ENCODE measurements at places on chromosomes 13 and 19. TPM values are rescaled to one million over a fixed set of nuclear protein-coding genes. Genes with fewer than 3 reads are reported as not detected.

The PSG4 gene
- 0.36 TPM for total RNA-seq

GRCh38 chr19:16698914-16699313 is 20.7 kb upstream of the NWD1 start:
- no peak overlapping the region for H3K4me3 ChIP-seq
- H3K27ac ChIP-seq, result no peak overlapping the region
- H3K27me3 ChIP-seq, result peaks cover 30% of the 10 kb centered on the region
- no peak for DNase-seq

- H3K4me1 ChIP-seq, result peaks cover 20% of the 10 kb centered on the region
- DNase-seq, result no peak
- H3K36me3 ChIP-seq, result 0 out of 2 replicates have a peak, but pooled peaks cover 3% of the 10 kb centered on the region
- H3K27ac ChIP-seq, result no peak overlapping the region
- no peak overlapping the region for H3K4me3 ChIP-seq
These were observed 1221.1 kb downstream of the SLITRK1 start for GRCh38 chr13:82661126-82661525.

- no peaks in the 10 kb centered on the region for H3K4me1 ChIP-seq
- DNase-seq, result no peak
- no peaks in the 10 kb centered on the region for H3K36me3 ChIP-seq
- H3K27ac ChIP-seq, result no peak overlapping the region
These were observed 40.3 kb downstream of the ZNF557 start for GRCh38 chr19:7109678-7110289.

The FRY gene
- 24.5 TPM for total RNA-seq

The F10 gene
- total RNA-seq, result 15.8 TPM

GRCh38 chr13:97567510-97568243 is 133.7 kb downstream of the RAP2A start:
- H3K27me3 ChIP-seq, result no peaks in the 10 kb centered on the region
- DNase-seq, result peak; percentile 5
- peaks cover 7% of the 10 kb centered on the region for H3K4me1 ChIP-seq
- H3K4me3 ChIP-seq, result no peak overlapping the region

The PIAS4 gene
- total RNA-seq, result 24.0 TPM

DNA sequence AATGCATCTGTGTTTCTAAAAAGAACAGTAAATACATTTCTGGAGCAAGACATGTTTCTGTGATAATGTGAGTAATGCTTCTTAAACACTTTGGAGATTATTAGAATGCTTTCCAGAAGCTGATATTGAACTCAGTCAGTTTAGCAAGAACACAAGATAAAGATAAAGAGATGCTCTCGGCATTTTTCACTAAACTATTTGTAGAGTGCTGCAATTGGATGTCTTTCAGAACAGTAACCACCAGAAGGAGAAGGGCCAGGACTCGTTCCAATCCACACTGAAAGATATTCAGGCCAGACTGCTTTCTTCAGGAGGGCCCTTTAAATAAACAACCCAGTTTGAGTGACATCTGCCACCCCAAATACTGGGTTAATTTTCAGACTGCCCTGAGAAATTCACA is 456.0 kb downstream of the TBC1D4 start:
- no peak overlapping the region for H3K4me3 ChIP-seq
- no peak overlapping the region for H3K27ac ChIP-seq
- no peaks in the 10 kb centered on the region for H3K4me1 ChIP-seq
- no peak for DNase-seq
- H3K27me3 ChIP-seq, result no peaks in the 10 kb centered on the region
- no peaks in the 10 kb centered on the region for H3K36me3 ChIP-seq

DNA sequence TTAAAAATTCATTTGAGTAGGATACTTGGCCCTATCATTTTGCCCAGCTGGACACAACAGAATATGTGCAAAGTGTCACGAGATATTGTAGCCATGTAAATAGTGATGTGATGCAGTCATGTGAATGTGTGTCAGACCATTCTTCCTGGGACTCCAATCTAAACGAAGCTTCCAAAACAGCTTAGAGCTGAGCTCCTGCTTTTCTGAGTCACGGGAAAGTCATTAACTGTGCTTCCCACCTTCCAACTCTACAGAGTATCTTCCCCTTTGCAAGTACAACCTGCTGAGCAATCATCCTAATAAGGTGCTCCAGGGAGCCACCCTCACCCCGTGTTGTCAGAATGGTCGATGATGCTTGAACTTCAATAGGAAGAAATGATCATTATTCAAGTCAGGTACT is 294.7 kb downstream of the MYO16 start:
- no peak overlapping the region for H3K4me3 ChIP-seq
- H3K36me3 ChIP-seq, result no peaks in the 10 kb centered on the region
- H3K4me1 ChIP-seq, result peaks cover 13% of the 10 kb centered on the region
- DNase-seq, result peak; percentile 10
- peaks cover 21% of the 10 kb centered on the region for H3K27me3 ChIP-seq
- H3K27ac ChIP-seq, result no peak overlapping the region

The ZNF534 gene
- not detected for total RNA-seq

GRCh38 chr13:52899206-52899605 is 50.8 kb upstream of the PCDH8 start:
- no peak overlapping the region for H3K4me3 ChIP-seq
- H3K36me3 ChIP-seq, result no peaks in the 10 kb centered on the region

- no peak for DNase-seq
- H3K27ac ChIP-seq, result no peak overlapping the region
- H3K36me3 ChIP-seq, result no peaks in the 10 kb centered on the region
- H3K4me3 ChIP-seq, result no peak overlapping the region
- 0 out of 2 replicates have a peak, but pooled peaks cover 5% of the 10 kb centered on the region for H3K4me1 ChIP-seq
- H3K27me3 ChIP-seq, result peaks cover 25% of the 10 kb centered on the region
These were observed 2.6 kb downstream of the FAM187B start for GRCh38 chr19:35225951-35226350.

The KLK12 gene
- not detected for total RNA-seq
